ENCODE measurements at places on chromosomes 4 and X.

DNA sequence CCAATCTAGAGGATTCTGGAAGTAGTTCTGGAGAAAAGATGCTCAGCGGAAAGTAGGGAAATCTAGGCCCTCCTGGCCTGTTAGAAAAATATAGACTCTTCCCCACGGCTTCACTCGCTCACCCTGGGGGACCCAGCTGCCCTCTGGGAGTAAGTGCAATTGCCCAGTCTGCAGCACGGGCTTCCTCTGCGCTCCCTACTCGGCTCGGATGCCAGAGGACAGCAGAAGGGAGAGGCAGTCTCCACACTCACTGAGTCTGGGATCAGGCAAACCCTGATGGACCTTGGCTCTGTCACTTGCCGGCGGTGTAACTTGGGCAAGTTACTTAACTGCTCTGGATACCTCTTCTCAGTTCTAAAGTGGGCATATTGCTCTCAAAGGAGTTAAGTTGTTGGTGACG lies 2.1 kb downstream of the SHISA3 start:
- no peak for DNase-seq

- no peak for DNase-seq
Observed at GRCh38 chr4:173998471-173999144, 284.9 kb downstream of the FBXO8 start.

DNA sequence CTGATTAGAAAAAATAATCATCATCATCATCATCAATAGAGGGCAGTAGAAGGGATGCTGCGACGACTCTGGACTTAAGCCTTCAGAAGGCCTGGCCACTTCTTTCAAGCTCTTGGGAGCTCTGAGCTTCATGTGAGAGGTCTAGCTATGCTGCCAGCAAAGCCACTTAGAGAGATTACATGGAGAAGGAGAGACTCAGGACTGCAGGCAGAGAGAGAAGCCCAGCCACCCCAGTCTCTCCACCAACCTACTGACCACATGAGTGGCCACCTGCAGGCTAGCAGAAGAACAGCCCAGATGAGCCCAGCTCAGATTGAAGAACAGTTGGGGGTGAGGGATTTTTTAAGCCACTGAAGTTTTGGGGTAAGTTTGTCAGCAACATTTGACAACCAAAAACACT lies 17.1 kb upstream of the TMEM150C start:
- no peak for DNase-seq

GRCh38 chrX:18886344-18887161 lies 97.4 kb downstream of the PHKA2 start:
- DNase-seq = peak; percentile 80

- no peak for DNase-seq
Observed at GRCh38 chr4:138868562-138868961, 147.0 kb upstream of the NOCT start.

DNA sequence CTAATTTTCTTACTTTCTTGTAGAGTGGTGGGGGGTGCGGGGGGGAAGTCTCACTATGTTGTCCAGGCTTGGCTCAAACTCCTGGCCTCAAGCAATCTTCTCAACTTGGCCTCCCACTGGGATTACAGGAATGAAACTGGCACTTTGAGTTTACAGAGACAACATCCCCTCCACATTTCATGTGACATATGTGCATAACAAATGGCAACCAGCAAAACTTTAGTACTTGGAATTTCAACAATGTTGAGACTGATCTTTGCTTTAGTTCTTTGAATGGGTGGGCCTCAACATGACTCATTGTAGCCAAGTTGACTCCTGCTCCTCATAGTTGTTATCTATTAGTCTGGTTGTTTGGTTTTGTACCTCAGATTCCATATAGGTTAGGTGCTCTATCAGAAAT lies 11.4 kb upstream of the FMR1 start:
- DNase-seq = no peak

DNA sequence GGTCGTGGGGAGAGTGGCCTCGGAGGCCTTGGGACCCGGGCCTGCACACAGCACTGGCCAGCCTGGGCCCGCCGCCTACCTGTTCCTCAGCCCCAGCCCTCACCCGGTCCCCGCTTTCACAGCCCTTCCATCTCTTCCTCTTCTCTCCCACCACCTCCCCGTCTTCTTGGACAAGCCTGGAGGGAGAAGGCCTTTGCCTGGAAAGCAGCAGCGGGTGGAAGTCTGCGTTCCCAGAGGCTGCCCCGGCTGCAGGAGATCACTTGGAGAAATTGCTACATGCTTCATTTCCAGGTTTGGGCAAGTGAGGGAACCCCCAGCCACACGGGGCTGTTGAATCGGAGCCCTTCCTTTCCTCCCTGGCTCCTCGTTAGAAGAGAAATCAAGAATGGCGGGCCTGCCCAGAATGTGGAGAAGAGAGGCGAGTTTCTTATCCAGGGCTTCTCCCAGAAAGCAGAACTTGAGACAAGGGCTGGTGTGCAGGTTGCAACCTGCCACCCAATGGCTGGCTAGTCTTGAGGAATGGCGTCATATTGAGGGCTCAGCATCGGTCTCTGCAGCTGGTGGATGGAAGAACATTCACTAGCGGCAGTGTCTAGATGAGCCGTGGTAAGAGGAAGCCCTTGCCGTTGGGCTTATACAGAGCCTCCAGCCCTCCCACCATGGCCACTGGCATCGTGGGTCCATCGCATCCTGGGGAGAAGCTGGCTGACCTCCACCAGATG lies 1.2 kb upstream of the PDZD4 start:
- no peak for DNase-seq

DNA sequence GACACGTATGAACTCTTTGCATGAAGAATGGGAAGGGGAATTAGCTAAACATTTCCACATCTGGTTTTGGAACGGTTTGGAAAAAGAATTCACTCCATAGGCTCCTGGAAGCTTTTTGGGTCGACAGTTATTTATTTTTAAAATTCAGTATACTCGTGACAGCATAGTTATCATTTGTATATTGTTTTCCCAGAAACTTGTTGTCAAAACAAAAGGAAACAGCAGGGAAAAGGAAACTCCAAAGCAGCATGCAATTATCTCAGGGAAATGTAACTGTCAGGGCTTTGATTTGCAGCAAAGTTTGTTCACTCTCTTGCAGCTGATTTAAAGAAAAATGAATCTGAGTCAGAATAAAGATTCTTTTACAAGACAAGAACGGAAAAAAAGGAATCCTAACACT lies 86.5 kb downstream of the PLAC1 start:
- no peak for DNase-seq

GRCh38 chrX:110182362-110182761 lies 135.5 kb downstream of the AMMECR1 start:
- no peak for DNase-seq

DNA sequence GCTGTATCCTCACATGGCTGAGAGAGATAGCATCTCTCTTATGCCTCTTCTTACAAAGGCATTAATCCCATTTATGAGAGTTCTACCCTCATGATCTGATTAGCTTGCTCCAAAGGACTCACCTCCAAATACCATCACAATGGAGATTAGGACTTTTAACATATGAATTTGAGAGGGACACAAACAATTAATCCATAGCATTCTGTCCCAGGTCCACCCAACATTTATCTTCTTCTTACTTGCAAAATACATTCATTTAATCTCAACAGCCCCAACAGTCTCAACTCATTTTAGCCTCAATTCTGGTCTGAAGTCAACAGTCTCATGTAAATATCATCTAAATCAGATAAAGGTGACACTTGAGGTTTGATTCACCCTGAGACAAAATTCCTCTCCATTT lies 555.4 kb downstream of the RAB28 start:
- DNase-seq = no peak

- no peak for DNase-seq
Observed at GRCh38 chr4:66279084-66279483, 608.8 kb upstream of the EPHA5 start.

DNA sequence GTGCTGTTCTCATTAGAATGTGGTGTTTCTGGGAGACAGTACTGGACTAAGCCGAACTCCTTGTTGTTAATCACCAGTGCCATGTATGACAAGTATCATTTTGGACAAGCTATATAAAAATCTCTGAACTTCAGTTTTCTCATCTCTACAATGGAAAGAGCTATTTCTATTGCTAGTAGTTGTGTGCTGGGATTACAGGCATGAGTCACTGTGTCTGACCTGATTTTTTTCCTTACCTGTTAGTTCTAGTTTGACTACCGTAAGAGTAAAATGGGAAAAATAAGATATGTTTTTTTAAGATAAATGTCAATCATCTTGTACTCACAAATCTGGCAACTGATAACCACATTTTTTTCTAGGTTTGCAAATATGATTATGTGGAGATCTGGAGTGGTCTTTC lies 192.3 kb downstream of the TLL1 start:
- no peak for DNase-seq

DNA sequence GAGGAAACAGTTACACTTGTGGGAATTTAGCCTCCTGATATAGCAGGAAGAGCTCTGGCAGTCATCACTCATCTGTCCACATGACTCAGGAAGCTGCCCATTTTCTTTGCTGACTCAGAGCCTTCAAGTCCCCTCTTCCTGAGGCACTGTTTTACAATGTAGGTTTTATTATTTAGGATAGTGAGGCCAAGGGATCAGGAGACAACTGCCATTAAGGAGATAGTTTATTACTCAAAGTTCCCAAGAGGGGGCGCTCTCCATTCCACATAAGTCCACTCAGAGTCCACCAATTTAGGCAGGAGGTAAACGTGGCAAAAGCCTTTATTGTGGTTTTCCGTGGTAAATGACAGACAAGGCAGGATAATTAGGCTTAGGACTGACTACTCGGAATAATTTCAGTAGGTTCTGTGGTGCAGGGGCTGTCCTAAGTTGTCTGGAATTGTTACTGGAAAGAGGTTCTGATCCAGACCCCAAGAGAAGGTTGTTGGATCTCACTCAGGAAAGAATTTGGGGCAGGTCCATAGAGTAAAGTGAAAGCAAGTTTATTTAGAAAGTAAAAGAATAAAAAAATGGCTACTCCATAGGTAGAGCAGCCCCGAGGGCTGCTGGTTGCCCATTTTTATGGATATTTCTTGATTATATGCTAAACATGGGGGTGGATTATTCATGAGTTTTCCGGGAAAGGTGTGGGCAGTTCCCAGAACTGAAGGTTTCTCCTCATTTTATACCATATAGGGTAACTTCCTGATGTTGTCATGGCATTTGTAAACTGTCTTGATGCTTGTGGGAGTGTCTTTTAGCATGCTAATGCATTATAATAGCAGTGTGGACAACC lies 96.0 kb upstream of the RAB40AL start:
- no peak for DNase-seq

- DNase-seq = peak; percentile 88
Observed at GRCh38 chr4:108018040-108018883, 28.6 kb downstream of the HADH start.

GRCh38 chrX:132737743-132738142 lies 220.7 kb downstream of the HS6ST2 start:
- no peak for DNase-seq

GRCh38 chr4:136793848-136794247 lies 738.4 kb downstream of the PCDH18 start:
- DNase-seq = no peak

DNA sequence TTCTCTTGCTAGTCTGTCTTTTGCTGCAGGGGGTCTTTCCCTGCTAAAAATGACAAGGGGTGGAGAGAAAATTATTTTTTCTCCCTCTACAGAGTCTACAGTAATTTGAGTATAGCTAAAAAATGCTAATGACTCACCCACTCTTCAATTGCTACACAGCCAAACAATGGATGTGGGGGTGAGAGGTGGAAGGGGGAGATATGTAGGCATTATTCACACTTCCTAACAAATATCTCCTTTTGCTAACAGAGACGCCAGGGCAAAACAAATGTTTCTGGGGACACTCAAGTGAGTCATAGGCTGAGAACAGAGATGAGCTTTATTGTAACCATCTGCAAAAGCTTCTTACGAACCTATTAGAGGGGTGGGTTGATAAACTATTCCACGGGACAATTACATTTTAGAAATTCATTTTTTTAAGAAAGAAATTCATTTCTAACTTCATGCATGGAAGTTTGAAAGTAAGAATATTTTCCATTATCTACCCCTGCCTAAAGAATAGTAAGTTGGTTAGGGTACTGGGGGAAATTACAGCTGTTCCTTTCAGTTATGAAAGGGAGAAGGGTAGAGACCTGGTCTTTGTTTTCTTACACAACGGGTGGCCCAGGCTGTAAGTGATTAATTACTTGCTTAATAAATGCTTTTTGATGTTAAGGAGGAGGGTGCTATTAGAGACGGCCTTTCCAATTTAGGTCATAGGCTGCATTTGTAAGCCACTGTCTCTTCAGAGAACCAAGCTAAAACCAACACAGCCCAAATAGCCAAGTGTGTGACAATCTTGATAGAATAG lies 12.8 kb downstream of the SCD5 start:
- no peak for DNase-seq

- DNase-seq = peak; percentile 41
Observed at GRCh38 chr4:6885953-6886557, 23.6 kb upstream of the TBC1D14 start.

DNA sequence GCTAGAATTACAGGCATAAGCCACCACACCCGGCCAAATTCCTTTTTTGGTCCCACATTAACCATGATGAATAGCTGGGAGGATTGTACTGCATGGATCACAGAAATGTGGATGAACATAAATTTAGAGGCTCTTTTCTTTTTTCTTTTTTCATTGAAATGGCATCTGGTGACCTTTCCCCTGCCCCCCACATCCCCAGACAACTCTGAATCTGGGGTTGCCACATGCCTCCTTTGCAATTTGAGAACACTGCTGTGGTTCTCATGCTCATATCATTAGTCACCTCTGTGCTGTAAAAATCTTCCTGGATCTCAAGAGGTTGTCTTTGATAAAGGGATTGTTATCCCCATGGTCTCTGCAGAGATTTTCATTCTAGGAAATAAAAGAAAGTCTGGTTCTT lies 22.8 kb upstream of the FMR1NB start:
- DNase-seq = no peak

DNA sequence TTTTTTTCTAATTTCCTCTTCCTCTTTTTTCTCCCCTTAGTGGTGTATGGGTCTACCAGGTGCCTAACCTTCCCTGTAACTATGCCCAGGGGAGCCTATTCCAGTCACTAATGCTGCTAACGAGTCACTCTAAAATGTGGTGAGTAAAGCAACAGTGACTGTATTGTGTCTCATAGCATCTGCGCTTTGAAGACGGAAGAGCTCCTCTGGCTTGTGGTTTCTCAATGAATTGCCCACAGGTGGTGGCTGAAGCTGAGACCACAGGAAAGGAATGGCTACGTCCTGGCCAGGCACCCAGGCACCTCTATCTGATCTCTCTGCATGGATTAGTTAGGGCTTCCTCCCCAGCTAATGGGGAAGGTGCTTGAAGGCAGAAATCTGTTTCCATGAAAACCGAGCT lies 763.5 kb upstream of the FRG1 start:
- DNase-seq = no peak

GRCh38 chr4:20698382-20698781 lies 1.9 kb upstream of the PACRGL start:
- DNase-seq = peak; percentile 50

- no peak for DNase-seq
Observed at GRCh38 chrX:1592470-1593142, 1.2 kb downstream of the AKAP17A start.

DNA sequence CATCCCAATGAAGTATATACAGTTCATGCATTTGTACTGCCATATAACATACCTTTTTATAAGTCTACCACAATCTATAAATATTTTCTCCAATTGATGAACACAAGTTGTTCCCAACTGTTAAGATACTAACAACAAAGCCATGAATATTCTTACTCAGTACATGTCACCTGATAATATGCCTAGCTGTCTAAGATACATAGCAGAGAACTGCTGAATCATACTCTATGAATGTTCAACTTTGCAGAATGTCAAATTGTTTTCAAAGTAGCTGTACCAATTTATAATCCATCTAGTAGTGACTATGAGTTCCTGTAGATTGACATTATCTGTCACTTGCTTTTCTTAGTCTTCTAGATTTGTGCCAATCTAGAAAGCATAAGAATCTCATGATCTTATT lies 84.9 kb downstream of the RAB28 start:
- DNase-seq = no peak

GRCh38 chr4:7632971-7633370 lies 198.2 kb upstream of the PSAPL1 start:
- DNase-seq = no peak

All from lung (tissue), 17 donors.